WTC11 (cell line): ENCODE measurements at places on chromosomes 16 and 17. TPM values are rescaled to one million over a fixed set of nuclear protein-coding genes. Genes with fewer than 3 reads are reported as not detected.

Gene MEFV
- total RNA-seq: 0.09 to 0.21 TPM (median 0.14 TPM) in 3 replicates

Gene PYY
- 0.72 to 1.1 TPM (median 0.94 TPM) in 3 replicates for total RNA-seq

Gene CBFA2T3
- total RNA-seq: 1.9 to 2.8 TPM (median 2.6 TPM) in 3 replicates

Gene KRT12
- total RNA-seq: not detected in 3 replicates

DNA sequence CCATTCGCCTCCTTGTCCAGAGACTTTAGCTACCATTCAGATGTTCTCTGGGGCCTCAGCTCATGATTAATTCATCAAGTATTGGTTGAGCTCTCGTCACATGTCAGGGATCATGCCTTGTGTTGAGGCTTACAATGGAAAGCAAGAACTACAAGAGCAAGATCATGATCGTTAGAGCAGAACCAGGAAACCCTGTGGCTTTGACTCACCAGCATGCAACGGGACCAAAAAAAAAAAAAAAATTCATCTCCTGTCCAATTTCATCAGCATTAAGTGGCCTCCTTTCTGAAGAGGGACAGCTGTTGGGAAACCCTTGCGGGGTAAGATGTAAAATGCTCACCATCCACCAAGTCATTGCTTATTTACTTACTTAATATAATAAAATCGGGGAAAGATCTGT lies 12.1 kb upstream of the USP10 start:
- H3K27me3 ChIP-seq: peaks cover 3% of the 10 kb centered on the region; the same call in 1 of the 2 replicates
- DNase-seq: no peak
- no peak overlapping the region for H3K27ac ChIP-seq
- H3K4me1 ChIP-seq: peaks cover 21% of the 10 kb centered on the region
